Activated CD8-positive, alpha-beta memory T cell treated with anti-CD3 and anti-CD28 coated beads for 4 hours (primary cell): ENCODE measurements at places on chromosomes 16 and 17.

- no peak for DNase-seq
Observed at GRCh38 chr16:89368604-89369249, 121.6 kb downstream of the ANKRD11 start.

DNA sequence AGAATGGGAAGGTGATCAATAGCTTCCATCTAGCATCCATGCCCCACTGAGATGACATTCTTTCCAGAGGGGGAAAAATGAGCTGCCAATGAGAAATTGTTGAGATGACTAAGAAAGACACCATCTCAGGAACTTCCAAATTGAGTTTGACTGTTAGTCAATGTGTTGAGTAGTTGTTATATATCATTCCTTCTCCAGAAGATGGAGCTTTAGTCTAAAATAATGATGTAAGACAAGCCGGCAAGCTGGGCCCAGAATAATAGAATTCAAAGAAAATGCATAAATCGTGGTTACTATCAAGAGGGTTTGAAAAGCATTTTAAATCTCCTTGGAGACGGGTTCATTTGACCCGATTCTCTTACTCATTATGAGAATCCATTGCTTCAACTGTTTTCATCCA, 71.0 kb upstream of the ATF7IP2 start:
- DNase-seq, result no peak

GRCh38 chr17:41322094-41322902, 6.8 kb upstream of the KRTAP17-1 start:
- DNase-seq, result no peak

DNA sequence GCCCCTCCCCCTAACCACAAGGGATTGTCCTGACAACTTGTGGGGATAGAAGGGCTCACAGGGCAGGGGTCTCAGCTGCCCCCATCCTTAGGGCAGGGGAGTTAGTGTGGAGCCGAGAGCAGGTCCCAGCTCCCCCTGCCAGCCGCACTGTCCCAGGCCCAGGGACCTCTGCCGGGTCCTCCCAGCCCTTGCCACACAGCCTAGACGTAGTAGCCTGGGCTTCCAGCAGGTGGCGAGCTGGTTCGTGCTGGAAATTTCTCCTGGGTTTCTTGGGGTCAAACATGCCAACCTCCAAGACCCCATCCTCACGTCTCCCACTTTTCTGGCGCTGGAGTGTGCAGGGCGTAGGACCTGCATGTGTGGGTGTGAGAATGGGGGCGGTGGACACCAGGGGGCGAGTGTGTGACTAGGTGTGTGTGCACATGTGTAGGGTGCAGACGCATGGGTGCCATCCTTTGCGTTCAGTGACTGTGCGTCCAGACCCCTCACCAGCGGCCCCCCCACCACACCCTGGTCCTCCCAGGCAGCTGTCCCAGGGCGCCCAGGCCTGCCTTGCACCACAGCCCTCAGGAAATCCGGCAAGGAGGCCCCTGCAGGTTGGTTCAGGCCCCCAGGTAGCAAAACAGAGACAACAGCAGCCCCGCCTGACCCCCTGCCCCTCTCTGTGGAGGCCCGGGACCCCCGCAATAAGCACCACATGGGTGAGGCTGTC, 29.5 kb downstream of the SBK1 start:
- no peak for DNase-seq

DNA sequence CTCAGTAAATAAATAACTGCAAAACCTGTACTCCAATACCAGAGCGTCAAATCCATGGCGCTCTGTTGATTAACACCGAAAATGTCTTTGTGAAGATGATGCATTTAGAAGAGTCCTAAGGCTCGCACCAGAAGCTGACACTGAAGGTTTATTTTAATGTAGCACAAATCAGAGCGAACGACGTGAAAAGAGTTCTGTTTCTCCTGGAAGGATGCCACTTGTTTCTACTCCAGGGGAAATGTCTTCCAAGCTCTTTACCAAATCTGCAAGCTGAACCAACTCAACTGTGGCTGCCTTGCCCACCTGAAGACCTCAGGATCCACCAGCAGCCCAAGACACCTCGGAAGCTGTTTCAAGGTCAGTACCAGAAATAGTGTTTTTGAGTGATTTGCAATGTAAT, 194.4 kb upstream of the MAF start:
- no peak for DNase-seq

GRCh38 chr16:85338638-85338982, 226.3 kb upstream of the CIBAR2 start:
- DNase-seq, result no peak

DNA sequence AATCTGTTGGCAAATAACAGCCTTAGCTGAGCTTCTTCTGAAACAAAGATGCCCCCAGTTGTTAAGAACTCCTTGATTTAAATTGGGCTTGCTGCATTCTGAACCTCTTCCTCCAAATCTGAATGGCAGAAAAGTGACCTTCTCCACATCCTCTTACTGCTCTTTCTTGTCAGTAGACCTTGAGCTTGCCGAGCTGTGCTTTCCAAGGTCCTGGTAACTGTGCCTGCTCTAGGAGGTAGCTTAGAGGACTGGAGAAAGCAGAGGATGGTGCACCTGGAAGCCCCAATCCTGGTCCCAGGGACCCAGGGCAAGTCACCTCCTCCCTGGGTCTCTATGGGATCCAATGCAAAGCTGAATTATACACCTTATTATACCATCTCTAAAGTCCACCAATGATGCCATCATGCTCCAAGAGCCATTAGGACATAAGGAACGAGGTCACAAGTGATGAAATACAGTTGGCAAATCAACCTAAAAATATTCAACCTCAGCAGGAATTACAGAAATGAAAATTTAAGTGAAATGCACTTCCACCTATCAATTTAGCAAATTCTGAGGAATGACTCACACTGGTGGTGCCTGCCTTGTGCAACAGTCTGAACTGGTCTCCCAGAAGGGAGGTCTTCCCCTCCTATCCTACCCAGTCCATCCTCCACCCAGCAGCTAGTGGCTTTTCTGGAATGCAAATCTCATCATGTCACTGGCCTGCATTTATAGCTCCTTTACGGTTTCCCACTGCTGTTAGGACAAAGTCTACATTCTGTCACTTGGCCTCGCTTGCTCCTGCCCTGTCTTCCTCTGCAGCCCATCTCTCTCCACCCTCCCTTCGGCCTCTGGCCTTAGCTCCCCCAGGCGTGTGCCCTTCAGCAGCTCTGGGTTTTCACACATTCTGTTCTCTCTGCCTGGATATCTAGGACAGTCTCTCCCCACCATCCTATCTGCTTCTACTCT, 36.6 kb downstream of the TOM1L2 start:
- DNase-seq, result no peak

DNA sequence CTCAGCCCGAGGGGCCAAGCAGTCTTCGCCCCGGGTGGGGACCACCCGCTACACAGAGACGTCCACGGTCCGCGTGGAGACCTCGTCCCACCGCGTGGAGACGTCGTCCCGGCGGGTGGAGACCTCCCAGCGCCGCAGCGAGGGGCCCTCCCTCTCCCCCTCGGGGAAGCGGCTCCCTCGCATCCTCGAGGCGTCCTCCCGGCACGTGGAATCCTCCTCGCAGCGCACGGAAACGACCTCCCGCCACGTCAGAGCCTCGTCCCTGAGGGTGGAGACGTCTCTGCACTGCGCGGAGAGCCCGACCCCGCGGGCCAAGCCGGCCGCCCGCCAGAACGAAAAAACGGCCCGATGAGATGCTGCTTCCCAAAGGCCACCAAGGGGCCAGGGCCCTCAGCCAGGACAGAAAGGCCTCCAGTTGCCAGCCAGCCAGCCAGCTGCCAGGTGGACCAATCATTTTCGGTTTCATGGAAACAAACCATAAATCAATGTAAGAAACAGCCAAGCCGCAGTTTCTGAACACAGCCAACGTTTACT, 424 bp downstream of the C17orf100 start:
- DNase-seq, result no peak

DNA sequence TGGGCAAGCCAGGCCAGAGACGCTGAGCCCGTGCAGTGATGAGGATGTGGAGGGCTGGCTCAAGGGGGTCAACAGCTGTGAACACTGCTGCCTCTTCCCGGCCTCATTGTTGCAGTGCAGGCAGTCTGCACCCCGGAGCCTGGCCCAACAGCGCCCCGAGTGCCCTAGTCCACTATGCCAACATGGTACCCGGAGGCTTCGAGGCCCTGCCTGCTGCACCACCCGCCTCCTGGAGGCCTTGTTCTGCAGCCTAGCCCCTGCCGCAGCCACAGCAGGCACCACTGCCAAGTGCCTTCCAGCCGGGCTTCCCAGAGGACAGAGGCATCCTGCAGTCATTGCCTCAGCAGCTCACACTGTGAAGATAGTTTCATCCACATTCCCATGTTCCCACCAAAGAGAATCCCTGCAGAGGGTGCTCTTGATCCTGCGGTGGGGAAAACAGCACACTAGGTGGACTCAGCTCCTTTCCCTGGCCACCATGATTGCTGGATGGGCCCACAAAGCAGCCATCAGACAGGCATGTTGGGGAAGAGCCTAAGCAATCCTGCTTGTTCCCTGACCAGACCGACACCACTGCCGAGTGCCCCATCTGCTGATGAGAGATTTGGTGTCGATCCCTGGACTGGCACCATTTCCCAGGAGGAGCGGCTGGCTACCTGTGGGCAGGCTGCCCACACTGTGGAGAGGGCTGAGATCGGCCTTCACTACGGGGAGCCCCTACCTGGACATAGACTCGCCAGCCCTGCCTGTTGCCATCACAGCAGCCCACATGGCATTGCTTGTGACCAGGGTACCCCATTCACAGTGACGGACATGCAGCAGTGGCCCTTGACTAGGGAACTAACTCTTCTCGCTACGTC, 44.9 kb downstream of the USP22 start:
- no peak for DNase-seq

DNA sequence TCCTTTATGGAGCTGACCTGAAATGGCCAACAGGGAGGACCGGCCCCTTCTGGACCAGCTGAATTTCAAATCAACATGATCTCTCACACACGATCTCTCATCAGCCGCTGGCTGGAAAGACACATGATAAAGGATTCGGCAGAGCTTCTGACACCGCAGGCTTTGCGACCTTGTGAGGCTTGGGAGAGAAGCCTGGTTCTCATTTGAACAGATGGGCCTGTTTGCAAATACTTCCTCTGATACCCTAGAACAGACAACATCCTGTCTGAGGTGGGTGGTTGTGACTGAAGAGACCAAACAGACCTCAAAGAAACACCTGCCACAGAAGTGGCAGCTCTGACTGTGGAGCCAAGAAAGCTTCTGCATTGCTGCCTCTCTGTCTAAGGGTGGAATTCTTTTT, 77.9 kb upstream of the SDK2 start:
- no peak for DNase-seq

- no peak for DNase-seq
Observed at GRCh38 chr17:44956998-44957981, 9.7 kb upstream of the KIF18B start.

DNA sequence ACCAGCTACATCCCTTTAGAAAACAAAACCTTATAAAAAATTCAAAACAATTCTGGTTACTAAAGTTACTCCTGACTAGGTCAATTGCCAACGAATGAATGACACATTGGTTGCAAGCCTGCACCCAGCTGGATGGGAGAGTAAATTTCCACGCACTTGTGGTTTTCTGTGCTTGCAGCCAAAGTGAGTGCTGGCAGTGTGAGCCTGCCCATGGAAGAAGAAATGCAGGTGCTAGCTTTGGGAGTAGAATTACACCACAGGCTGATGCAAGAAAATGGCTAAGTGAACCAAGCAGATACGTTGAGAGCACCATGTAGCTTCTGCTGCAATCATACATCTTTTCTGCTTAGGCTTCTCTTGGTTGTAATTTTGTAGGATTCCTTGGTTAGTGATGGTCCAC, 74.6 kb downstream of the SYCE1L start:
- no peak for DNase-seq

GRCh38 chr17:75159196-75160031, 5.1 kb upstream of the JPT1 start:
- no peak for DNase-seq

DNA sequence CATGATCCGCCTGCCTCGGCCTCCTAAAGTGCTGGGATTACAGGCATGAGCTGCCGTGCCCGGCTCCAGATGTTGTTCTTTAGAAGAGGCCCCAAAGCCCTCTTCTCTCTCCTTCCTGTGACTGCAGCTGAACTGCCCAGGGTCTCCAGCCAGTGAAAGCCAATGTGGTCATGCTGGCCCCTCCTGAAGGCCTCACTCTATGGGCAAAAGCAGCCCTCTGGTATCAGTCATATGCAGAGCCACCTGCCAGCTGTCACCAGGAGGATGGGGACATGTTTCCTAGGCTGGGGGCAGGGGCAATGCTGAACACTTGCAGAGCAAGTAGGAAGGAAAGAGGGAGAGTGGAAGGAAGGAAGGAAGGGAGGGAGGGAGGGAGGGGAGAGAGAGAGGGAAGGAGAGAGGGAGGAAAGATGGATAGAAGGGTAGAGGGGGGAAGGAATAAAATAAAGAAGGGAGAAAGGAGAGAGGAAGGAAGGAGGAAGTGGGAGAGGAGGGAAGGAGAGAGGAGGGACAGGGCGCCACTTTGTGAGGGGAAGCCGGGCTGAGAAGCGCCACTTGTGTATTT, 36.0 kb downstream of the SOCS3 start:
- no peak for DNase-seq

DNA sequence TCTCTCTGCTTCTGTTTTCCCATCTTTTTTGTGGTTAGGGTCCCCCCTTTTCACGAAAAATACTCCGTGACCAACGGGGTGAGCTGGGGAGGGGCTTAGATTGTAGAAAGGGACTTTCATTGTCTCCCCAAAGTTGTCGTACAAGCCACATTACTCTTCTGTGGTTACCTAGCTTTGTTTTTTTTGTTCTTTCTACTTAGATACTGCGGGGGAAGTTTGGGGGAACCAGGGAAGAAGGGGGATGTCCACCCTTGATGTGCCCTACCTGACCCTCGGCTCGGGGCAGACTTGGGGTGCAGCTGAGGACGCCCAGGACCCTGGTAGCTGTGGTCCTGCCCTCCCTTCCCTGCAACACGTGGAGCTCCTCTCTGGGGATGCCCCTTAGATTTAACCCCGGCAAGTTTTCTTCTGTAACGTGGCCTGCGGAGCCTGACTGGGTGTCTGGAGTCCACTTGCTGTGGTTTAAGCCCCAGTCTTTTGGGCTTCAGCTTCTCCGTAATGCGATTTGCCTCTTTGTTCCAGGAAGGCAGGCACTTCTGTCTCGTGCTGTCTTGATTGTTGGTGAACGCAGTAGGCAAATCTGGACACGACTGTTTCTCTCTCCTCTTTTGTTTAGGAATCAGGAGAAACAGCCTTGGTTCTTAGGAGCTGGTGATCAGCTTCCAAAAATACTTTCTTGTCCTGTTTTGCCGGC, 892 bp downstream of the ABCC1 start:
- no peak for DNase-seq

DNA sequence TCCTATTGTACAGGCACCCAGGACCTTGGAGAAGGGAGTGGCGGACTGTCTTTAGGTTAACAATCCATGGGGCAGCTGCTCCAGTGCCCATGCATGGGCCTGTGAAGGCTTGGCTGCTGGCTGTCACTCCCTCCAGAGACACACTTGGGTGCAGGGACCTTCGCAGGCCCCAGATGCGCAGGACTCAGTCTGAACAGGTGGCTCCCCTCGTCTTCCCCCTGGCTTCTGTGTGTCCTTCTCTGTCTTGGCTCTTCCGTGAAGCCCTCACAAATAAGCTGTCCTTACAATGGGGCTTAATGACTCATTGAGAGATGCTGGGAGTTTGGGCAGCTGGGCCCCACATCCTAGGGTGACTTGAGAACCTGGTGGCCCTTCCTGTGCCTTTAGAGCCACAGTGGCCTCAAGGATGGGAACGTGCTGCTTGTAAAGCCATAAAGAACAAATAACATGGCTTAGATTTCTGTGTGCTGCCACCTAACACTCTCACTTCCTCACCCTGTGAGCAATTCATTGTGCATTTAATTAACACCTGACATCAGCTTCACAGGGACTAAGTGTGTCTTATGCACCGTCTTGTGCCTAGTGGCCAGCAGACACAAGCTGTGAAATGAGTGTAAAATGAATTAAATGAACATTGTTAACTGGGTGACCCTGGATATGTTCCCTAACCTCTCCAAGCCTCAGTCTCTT, 340.7 kb downstream of the SNX29 start:
- no peak for DNase-seq
